Breast epithelium (tissue), 4 donors: ENCODE measurements at places on chromosomes 7 and 10. TPM values are rescaled to one million over a fixed set of nuclear protein-coding genes. Genes with fewer than 3 reads are reported as not detected.
A peak's percentile ranks its signal among the peaks of the same experiment; 100 is the strongest.

The OGDHL gene
- not detected for total RNA-seq

DNA sequence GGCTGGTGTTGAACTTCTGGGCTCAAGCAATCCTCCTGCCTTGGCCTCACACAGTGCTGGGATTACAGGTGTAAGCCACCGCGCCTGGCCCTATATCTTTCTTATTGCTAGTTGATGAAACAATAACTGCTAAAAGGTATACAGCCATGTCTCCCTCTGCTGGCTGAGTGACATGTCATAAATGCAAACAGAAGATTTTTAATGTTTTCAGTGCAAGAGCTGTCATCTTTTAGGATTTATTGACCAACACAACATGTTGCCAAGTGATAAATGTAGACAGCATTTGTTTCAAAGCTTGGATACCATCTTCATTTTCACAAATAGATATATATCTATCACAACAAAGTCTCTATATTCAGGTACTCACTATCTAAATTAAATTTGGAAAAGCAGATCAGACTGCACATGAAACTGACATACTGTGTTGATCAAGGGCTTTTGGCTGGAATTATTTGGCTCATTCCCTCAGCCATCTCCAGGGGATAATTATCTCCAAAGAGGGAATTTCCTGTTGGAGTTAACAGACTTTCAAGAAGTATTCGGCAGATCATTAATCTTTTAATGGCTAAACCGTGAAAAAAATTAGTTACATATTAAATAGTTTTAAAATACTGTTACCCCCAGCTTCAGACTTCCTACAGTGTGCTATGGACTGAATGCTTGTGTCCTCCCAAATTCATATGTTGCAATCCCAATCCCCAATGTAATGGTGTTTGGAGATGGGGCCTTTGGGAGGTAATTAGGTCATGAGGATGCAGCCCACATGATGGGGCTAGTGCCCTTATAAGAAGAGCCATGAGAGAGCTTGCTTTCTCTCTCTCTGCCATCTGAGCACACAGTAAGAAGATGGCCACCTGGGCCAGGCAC, 41.3 kb upstream of the SRPK2 start:
- H3K4me1 ChIP-seq, result no peaks in the 10 kb centered on the region
- peak; percentile 21 for DNase-seq
- H3K4me3 ChIP-seq, result no peak overlapping the region
- H3K27me3 ChIP-seq, result no peaks in the 10 kb centered on the region
- no peak overlapping the region for H3K27ac ChIP-seq

- DNase-seq, result no peak
- H3K4me3 ChIP-seq, result no peak overlapping the region
- H3K27me3 ChIP-seq, result peaks cover 35% of the 10 kb centered on the region
- no peaks in the 10 kb centered on the region for H3K4me1 ChIP-seq
Observed at GRCh38 chr10:1472178-1472958, 265.0 kb downstream of the ADARB2 start.

The SFTPD gene
- 2.2 TPM for total RNA-seq

DNA sequence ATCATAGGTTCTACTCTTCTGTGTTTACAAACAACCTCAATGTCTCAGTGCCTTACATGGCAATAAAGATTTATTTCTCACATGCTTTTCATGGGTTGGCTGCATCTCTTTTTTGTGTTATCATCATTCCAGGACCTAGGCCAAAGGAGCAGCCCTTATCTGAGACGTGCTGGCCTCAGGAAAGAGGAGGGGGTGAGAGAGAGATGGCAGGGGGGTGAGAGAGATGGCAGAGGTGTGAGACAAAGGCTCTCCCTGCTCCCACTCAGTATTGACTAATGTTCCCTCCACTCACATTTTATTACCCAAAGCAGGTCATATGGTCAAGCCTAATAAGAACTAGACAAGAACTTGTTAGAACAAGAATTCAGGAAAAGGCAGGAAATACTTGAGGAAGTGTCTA, 120.1 kb upstream of the PRR15 start:
- H3K4me3 ChIP-seq, result no peak overlapping the region
- no peaks in the 10 kb centered on the region for H3K27me3 ChIP-seq
- H3K27ac ChIP-seq, result no peak overlapping the region

DNA sequence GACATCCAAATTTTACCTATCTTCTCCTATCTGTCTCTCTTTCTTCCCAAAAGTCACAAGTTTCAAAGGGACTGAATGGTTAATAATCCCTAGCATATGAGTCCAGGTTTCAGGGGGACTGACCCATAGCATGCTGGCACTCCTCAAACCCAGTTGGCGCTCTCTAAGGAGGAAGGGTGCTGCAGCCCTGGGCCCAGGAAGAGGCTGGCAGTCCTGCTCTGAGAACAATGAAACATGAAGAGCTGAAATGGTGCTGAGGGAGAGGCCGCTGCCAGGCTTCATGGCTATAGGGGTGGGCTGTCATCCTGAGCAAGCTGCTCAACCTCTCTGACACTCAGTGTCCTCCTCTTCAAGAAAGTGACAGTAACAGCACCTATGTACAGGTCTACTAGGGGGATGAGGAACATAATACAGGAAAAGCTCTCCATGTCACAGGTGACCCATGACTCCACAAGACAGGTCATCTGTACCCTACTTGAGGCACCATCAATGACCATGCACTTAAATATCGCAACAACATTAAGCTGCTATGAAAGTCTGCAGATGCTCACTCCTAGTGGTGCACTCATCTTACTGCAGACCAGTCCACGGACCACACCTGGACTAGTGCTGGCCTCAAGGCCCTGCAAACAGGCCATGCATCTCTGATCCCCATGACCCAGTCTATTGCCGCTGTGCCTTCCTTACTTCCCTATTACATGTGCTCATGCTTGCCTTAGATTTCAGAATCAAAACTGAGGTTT, 17.0 kb downstream of the COBL start:
- no peaks in the 10 kb centered on the region for H3K36me3 ChIP-seq
- H3K27ac ChIP-seq, result no peak overlapping the region
- no peaks in the 10 kb centered on the region for H3K27me3 ChIP-seq
- no peaks in the 10 kb centered on the region for H3K4me1 ChIP-seq

The TAS2R4 gene
- total RNA-seq, result 4.2 TPM

DNA sequence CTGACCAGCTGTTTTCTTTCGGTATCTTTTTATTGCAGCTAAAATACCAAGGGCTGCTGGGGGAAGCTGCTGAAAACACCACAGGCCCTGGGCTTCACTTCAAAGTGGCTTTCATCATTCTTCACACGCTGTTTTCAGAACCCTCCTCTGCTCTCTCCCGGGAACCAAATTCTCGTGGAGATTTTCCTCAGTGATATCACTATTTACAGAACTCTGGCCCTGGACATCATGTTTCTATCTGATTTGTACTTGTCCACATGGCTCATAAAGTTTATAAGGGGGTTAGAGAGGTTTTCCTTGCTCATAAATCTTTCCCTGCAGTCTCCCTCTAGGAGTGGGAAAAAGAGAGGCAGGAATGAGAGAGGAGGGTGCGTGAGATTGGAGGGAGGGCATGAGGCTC, 177.4 kb upstream of the NPVF start:
- H3K27me3 ChIP-seq, result no peaks in the 10 kb centered on the region
- H3K36me3 ChIP-seq, result no peaks in the 10 kb centered on the region
- no peak overlapping the region for H3K4me3 ChIP-seq
- no peak overlapping the region for H3K27ac ChIP-seq
- no peak for DNase-seq

DNA sequence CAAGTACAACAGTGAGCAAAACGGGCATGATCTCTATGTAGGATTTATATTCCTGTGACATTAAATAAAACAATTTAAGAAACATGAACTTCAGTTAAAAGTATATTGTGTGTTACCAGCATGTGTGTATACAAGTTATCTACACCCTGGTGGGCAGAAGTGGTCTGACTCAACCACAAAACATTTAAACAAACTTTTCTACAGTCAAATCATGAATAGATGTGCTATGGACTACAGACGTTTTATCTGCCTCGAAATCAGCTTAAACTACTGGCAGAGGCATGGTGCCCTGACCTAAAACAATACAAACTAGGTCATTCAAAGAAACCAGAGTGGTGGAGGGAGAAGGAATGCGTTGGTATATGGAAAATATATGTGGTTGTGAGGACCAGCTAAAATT, 3.6 kb downstream of the ARL3 start:
- DNase-seq, result no peak
- no peak overlapping the region for H3K4me3 ChIP-seq
- peaks cover 3% of the 10 kb centered on the region for H3K4me1 ChIP-seq
- H3K36me3 ChIP-seq, result no peaks in the 10 kb centered on the region
